ENCODE measurements at places on chromosomes 2 and 18.

GRCh38 chr2:191957996-191958860 is 111.3 kb upstream of the CAVIN2 start:
- DNase-seq, result no peak

DNA sequence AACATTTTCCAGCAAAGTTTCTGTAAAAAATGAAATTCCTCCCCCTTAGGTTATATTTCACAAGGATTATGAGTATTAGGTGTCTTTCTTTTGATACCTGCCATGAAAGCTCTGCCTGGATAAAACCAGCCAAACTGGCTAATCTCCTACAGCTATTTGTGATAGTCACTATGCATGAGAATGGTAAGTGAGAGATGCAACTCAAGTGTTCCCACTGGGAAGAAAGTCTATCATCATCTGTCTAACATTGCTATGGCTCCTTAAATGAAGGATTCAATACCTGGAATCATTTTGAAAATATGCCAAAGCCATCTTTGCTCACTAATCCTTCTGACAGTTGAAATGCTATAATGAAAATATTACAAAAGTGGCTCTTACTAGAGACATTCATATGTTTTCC is 339.9 kb upstream of the LRRTM4 start:
- DNase-seq, result no peak

- no peak for DNase-seq
Measured at GRCh38 chr2:157172866-157173578, 84.5 kb upstream of the GALNT5 start.

DNA sequence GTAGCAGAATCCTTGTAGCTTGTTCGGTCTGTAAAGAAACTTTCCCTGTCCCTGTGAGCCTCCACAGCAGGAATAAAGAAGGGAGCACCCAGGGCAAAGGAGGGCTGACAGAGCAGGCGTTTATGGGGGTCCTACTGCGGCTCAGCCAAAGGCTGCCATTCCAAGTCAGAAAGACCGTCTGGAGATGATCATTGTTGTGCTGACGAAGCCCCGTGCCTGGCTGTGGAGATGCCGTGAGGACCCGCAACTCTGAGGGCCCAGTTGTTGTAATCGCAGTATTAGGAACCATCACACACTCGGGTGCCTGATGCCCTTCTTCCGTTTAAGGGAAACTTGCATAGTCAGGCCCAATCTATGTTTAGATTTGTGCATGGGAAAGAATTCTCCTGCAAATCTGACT is 16.9 kb upstream of the VWA3B start:
- DNase-seq, result no peak

DNA sequence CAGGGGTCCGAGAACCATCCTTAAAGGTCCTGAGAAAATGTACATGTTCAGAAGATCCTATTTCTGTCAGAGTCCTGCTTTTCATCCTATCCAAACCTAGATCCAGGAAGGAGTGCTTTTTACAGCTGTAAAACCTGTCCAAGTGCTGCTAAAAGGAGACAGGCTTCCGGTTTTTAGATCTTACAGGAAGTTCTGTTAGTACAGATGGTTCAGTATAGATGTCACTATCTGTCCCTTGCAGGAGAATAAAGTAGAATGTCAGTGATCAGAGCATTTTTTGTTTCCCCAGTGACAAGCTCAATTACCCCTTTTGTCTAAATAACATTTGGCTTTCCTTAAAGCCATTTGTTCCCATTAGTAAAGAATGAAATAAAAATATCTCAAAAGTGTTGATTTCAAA is 98.3 kb downstream of the NRP2 start:
- DNase-seq, result no peak

GRCh38 chr2:219124381-219125110 is 36.1 kb downstream of the NHEJ1 start:
- no peak for DNase-seq

DNA sequence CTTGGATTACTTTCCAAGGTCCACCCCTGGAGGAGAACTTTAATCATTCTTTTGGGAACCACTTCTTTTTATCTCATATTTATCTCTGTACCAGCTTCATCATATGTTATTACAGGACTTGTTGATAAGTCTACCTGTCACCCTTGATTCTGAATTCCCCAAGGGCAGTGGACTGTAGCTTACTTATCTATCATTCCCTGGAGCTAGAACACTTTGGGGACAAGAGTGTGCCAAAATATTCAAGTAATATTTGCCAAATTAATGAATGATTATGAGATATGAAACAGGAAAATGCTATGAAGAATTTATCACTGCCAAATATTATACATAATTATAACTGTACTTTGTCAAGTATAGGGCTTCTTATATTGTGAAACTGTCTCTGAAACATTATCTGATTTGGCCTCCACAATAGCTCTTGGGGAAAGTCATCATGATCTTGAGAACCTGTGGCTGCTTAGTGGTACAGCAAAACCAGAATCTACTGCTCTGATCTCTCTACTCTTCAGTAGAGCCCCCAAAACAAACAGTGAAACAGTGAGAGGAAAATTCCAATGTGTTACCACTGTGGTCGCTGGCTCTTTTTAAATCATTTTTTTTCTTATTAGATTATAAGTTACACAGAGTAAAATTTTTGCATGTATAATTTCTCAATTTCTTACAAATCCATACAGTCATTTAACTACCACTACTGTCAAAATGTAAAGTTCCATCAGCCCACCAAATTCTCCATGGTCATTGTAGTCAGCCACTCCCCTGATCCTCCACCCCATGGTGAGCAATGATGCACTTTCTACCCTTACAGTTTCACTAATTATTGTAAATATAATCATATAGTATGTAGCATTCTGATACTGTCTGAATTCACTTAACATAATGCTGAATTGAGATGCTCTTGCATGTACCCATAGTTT is 197.5 kb downstream of the PIEZO2 start:
- no peak for DNase-seq

DNA sequence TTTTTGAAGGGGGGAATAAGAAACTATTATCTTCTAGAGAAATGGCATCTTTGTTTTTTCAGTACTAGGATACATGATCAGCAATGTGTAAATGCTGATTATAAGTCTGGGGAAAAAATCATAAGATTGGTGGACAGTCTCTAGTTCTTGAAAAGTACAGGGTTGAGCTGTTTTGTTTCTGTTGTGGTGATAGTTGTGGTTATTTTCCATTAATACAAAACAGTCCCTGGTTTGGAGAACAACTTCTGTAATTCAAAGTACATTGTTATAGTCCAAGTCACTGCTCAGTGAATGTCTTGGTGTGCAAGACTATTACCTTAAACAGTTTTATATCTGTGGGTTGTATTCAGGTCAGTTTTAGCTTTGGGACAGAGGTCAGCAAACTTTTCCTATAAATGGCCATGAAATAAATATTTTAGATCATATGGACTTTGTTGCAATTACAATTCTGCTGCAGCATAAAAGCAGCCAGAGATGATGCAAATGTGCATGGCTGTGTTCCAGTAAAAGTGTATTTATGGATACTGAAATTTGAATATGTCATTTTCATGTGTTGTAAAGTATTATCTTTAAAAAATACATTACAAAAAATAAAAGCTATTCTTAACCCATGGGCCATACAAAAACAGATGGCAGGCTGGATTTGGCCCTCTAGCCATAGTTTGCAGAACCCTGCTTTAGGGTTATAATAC is 111.0 kb downstream of the CERS6 start:
- DNase-seq, result no peak

- no peak for DNase-seq
Measured at GRCh38 chr2:240280621-240281020, 140.2 kb upstream of the OTOS start.

DNA sequence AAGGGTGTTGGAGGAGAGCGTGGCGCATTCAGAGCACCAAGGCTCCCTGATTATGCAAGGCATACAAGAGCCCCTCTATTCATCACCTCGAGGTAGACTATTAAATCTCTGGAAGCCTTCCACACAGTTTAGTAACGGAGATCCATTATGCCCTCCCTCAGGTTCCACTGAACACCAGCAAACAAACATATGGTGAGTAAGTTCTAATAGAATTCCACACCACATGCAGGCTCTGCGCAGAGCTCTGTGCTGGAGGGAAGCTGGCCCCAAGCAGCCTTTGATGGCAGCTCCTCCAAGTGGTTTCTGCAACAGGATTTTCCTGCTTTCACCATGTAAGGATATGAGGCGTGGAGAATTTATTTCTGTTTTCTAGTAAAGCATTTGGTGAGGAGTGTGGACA is 238.6 kb downstream of the C1D start:
- no peak for DNase-seq

- DNase-seq, result no peak
Measured at GRCh38 chr2:106581755-106582147, 94.6 kb downstream of the CD8B2 start.

- no peak for DNase-seq
Measured at GRCh38 chr2:226418521-226418920, 381.1 kb downstream of the IRS1 start.
